Activated CD8-positive, alpha-beta memory T cell treated with anti-CD3 and anti-CD28 coated beads for 24 hours (primary cell): ENCODE measurements at places on chromosomes 4 and X.

DNA sequence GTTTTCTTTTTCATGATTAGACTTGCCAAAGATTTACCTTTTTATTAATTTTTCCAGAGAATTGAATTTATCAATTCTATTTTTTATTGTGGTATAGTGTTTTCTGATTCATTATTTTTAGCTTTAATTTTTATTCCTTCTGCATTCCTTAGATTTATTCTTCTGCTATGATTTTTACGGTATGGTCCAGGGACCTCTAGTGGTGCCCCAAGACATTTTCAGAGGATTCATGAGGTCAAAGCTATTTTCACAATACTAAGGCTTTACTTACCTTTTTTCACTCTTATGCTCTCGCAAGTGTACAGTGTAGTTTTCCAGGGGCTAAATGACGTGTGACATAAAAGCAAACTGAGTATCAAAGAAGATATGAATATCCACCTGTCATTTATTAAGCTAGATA, 8.0 kb downstream of the RADX start:
- DNase-seq, result no peak

- DNase-seq, result no peak
Observed at GRCh38 chr4:37918653-37919052, 27.8 kb downstream of the TBC1D1 start.

DNA sequence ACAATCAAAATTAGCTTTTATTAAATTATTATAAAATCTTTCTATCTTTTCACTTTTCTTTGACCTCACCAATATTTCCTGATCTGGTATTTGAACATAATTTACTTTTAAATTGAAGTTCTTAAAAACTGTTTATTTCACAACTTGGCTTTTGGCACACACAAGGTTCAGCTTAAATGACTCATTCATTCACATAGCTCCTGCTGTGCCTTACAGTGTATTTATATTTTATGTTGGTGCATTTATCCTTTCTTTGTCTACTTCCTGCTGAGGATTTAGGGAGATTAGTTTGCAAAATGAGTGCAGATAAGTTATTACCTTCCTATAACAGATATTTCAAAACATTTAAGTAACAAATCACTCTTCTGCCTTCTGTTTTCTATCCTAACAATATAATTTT, 430.6 kb downstream of the DTHD1 start:
- DNase-seq, result no peak

DNA sequence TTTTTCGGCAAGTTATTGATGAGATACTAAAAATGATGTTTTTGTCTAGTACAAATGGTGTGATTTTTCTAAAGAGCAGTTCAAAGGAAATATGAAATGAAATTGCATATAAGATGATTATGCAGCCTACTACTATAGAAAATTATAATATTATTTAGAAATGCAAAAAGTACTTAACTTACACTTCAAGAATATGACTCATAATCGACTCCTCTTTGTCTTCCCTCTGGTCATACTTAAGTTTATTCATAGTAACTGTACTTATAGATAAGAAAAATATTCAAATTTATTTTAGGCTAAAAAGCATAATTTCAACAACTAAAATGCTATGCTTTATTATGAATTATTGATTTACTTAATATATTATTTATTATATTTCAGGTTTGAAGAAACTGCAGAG, 33.2 kb downstream of the CEP44 start:
- no peak for DNase-seq

GRCh38 chrX:46165866-46166265, 379.4 kb downstream of the ZNF674 start:
- DNase-seq, result no peak

GRCh38 chr4:1979477-1980196, 29.1 kb downstream of the NELFA start:
- peak; percentile 51 for DNase-seq

DNA sequence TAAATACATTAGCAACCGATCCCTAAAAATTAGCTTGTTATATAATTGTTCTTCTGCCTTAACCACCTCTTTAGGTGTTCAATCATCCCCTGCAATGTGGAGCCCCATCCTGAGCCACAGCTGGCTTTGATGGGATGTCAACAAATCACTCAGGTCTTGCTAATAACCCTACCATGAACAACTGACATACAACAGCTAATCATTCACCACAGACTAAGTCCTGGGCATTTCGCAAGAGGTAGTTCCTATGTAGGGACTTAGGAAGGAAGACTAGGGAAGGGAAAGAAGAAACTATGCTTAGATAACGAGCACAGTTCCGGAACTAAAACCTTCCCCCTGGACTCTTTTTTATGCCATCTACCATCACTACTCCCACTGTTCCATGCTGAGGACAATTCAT, 63.6 kb upstream of the PTCHD1 start:
- DNase-seq, result no peak

DNA sequence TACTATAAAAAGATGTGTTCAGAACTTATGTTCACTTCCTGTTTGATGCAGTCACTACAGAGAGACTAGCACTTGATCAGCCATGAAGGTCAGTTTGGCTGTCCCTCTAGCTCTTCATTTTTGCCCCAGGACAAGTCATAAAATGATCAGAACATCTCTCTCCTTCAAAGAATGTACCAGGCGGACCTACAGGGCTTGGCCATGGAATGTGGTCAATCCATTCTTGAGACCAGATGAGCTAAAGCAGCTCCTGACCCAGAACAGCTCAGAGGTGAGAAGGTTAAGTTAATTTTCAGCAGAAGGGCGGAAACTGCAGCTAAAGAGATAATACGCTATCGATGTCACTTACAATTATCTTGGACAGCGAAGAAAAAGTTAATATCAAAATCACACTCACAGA, 49.2 kb upstream of the TAB3 start:
- no peak for DNase-seq

- no peak for DNase-seq
Observed at GRCh38 chr4:25301471-25301870, 11.1 kb upstream of the ZCCHC4 start.
